MG63 (cell line): ENCODE measurements at places on chromosomes 2 and 18.

- no peak for DNase-seq
These were observed 205.8 kb upstream of the CTAGE1 start for GRCh38 chr18:22623513-22623912.

GRCh38 chr2:177692042-177692782 is 299.6 kb downstream of the AGPS start:
- no peak for DNase-seq

DNA sequence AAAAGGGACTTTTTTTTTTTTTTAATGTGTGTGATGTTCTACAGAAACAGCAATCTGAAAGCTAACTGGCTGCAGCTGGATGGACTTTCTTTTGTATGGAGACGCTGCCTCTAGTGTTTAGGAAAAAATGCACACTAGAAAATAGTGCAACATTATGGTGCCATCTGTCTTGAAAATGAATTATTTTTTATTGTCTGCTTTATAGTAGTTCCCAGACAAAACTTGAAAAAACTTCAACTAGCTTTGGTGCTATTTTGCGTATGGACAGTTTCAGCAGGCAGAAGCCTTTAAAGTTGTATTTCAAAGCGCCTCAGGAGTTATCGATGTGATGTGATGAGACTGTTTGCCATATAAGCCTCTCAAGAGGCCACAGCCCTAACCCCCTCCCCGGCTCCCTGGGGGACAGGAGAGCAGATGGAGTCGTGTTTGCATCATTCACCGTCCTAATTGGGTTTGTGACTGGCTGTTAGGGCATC is 86.9 kb downstream of the LTBP1 start:
- DNase-seq, result no peak

- DNase-seq, result no peak
These were observed 191.8 kb downstream of the LPIN1 start for GRCh38 chr2:11938196-11938595.

DNA sequence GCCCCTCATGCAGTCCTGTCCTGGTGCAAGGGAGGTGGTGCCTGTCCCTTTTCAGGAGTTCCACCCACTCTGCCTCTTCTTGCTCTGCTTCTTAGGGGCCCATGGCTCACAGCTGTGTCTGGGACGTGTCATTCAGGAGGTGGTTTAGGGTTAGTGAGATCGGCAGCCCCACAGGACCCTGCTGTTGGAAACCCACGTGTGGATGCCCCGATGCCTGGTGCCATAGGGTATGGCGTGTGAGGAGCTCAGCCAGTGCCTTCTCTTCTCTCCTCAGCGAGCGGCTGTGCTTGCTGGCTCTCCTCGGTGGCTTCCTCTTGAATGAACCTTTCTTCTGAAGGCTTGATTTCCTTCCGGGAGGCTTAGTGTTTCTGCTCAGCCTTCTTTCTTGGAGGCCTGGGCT is 55.2 kb downstream of the LDLRAD4 start:
- DNase-seq, result no peak

DNA sequence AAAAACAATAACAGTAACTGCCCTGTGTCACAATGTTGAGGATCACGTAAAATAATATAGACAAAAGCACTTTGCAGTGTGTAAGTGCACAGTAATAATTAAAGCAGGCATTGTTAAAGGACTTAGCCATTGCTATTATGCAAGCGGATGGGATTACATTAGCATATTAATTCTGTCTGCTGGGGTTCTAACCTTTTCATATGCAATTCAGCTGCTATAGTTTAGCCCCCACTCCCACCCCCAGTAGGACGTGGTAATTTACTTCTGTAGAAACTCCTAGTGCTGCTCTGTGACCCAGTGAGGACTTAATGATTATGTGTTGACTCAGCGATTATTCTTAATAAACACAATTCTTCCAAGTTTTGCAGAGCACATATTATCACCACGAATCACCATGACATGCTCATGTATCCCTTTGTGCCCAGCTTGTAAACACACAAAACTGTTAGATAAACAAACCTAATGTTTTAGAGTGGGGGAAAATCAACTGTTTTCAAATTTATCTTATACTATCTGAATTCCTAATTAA is 5.1 kb upstream of the ADAM23 start:
- DNase-seq, result no peak

DNA sequence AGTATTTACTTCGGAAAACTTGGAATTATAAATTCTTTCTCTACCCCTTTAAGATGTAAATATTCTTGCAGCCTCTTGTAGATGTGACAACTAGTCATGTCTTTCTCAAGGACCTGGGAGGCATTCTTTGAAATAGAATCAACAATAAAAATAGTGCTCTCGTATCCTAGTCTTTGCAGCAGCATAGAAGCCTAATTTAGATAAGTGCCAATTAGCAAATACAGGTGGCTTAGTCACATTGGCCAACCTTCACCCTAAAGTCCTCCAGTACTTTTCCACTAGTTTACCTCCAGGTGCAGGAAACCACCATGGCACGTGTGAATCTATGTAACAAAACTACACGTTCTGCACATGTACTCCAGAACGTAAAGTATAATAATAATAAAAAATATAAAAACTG is 3.5 kb upstream of the ZSWIM2 start:
- DNase-seq, result no peak

- no peak for DNase-seq
These were observed 547.3 kb upstream of the FANCL start for GRCh38 chr2:58788402-58788801.

DNA sequence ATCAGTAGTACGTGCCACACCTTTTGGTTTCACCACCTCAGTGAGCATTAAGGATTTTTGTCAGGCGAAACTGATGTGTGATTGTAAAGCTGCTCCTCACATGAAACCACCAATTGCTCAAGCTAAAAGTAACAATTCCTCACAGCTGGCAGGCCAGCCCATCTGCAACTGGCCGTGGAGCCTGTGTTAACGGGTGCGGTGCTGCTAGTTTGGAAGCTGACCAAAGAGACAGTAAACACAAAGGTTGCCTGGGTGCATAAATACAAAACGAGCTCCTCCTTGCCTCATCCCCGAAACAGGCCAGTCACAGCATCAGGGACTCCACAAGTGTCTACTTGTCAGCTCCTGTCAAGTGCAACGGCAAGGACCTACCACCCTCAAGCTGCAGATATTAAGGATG is 32.0 kb downstream of the LGALSL start:
- DNase-seq, result peak; percentile 27

DNA sequence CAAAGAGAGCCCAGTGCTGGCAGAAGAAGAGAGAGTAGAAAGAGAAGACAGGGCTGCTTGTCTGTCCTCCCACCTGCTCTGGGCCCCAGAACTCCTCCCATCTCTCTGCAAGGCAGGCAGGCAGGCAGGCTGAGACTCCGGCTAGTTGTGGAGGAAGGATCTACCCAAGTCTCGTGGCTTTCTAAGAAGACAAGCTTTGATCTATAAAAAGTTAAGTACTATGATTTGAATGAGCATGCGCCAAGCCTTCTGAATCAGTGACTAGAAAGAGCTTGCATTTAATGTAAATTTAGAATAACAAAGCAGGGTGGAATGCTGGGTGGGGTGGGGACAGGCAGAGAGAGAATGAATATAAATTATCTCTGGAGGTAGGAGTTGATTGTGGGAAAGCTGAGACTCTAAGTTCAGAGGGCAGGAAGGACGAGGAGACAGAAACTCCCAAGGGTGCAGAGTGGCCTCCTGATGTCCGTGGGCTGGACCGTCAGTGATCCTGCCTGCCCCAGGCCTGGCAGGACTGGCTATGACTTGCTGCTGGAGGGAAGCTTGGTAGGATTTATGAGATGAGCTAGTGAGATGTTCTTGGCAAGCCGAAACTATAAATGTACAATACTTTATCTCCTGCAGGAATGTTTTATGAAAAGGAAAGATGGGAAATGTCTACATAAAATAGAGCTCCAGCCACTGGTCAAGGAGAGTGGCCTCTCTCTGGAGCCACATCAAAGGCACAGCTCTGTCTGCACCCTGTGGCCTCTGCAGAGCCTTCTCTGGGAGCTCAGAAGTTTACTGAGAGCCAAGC is 447.5 kb downstream of the TNS1 start:
- peak; percentile 66 for DNase-seq

GRCh38 chr2:64466478-64467085 is 12.6 kb downstream of the LGALSL start:
- no peak for DNase-seq

- DNase-seq, result no peak
These were observed 265.7 kb downstream of the CCDC85A start for GRCh38 chr2:56449449-56449860.

- DNase-seq, result peak; percentile 83
These were observed 20.8 kb upstream of the TNP1 start for GRCh38 chr2:216880509-216881184.

DNA sequence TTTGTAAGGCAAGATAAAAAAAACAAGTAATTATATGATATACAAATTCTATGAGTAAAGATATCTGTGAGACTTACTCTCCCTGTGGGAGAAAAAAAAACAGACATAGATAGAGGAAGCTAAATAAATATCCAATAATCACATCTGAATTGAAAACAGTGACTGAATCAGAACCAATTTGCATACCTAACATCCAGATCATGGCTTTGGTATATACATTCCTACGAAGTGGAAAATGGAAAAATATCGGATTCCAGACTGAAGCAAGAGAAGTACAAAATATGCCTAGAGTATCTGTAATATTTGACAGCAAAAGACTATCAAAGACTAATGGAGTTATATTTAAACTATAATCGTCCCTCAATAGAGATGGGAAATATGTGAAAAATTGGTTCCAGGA is 1108.1 kb upstream of the CHAC2 start:
- DNase-seq, result no peak

GRCh38 chr2:79219383-79219988 is 59.9 kb upstream of the REG3A start:
- DNase-seq, result no peak

- no peak for DNase-seq
These were observed 11.9 kb upstream of the B3GNT7 start for GRCh38 chr2:231383416-231384108.

DNA sequence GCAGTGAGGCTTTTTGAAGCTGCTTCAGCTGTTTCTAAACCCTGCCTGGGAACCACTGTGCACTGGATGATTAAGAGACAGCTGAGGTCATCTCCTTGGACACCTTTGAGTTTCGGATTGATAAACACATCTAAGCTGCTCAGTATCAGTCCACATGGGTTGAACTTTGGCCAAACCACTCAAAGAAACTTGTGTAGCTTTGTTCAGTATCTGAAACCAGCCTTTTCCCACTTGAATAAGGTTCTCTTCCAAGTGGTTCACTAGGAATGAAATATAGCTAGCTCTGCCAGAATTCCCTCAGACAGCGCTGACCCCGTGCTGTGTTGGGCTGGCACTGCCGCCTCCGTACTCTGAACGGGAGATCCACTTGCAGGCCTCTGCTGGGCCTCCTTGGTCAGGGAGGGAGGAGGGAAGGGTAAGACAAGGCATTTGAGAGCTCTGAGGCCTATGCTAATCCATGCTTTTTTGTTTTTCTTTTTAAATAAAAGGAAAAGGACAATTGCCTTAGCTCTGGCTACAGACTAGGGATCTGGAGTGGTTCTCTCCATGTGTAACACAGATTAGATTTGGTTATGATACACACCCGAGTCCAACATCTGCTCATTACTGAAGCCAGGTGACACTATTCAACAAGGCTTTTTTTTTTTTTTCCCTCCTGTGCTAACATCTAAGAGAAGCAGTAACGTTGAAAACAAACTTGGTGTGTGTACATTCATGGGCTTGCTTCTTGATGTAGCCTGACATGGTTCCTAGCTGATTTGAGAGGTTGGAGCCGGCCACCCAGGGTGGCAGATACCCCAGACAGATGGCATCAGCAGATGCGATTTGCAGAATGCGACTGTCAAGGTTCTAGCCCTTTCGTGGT is 67.7 kb downstream of the NCK2 start:
- peak; percentile 76 for DNase-seq

- DNase-seq, result no peak
These were observed 82.8 kb upstream of the HAAO start for GRCh38 chr2:42874949-42875801.

- DNase-seq, result no peak
These were observed 18.6 kb upstream of the RMC1 start for GRCh38 chr18:23484561-23485182.

- no peak for DNase-seq
These were observed 1888.7 kb upstream of the PIK3C3 start for GRCh38 chr18:40066368-40066767.

DNA sequence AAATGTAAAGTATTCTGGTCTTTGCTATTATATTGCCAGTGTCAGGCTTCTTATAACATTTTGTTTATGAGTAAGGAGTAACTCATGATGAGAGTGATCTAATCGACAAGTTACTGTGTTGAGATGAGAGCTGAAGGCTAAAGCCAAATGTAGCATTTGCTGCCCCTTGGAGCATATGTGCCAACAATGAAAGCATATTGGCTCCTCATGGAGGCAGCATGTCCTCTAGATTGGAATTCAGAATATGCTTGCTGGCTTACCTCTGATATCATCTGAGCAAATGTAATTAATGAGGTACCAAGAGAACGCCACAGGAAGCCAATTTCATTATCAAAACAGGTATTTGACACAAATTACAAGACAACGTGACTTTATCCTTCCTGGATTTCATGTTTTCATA is 781.1 kb upstream of the FSHR start:
- DNase-seq, result no peak

DNA sequence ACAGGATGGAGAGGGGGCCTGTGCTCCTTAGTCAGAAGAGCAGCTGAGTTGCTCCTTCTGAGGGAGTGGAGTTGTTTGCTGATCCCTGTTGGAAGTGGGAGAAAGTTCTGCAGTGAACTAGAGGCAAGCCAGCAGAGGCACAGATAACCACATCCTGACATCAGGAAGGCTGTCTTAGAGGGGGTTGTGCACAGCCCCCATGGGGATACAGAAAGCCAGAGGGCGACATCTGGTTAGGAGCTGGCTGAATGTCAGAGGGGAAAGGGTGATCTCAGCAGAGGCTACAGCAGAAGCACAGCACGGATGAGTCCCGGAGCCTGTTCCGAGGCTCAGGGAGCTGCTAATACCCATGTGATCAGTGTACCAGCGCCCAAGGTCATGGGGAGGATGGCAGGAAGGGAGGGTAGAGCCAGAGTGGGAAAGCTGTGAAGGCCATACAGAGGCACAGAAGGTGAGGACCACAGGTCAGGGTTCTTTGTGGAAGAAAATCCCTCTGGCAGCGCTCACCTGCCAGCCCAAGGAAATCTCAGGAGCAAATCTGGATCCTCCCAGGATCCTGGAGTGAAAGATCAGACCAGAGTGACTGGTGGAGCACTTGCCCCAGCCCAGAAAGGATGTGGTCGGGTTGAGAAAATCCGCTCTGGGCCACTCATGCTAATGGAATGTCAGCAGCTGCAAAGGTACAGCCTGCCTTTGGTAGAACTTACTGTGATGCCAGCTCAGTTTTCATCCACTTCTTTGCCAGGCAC is 111.8 kb downstream of the STPG4 start:
- DNase-seq, result peak; percentile 96
